ENCODE measurements at places on chromosomes 6 and 20.

GRCh38 chr20:61437280-61438206 is 185.5 kb downstream of the CDH4 start:
- DNase-seq, result no peak

DNA sequence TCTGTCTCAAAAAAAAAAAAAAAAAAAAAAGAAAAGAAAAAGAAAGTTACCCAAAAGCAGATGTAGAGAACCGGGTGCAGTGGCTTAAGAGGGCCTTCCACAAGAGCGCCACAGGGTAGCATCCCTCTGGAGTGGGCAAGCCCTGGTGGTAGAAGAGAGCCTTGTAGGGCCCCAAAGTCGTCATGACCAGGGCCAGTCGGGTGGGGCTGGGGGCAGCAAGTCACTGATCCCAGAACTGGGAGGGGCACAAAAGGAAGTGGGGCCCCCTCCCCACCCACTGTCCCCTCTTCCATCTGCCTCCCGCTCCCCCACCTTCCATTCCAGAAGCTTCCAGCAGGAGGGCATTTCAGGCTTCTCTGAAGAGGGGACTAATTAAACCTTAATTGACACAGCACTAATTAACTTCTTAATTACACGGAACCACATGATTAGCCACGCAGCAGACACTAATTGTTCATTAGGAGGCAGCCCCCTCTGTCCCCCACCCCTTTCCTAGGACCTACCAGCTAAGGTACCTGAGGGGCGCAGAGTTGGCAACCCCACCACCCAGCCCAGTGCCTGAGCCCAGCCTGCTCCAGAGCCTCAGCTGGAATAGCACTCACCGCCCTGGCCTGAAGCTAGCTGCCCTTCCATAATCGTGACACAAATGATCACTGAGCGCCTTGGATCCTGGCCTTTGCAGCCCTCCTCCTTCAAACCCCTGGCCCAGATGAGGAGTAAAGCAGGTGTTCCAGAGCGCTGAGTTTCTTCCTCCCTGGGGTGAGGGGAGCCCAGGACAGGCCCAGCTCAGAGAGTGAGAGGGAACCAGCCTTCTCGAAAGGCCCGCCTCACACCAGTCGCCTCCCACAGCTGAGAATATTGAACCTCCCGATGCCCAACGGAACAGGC is 34.8 kb downstream of the MDFI start:
- no peak for DNase-seq

DNA sequence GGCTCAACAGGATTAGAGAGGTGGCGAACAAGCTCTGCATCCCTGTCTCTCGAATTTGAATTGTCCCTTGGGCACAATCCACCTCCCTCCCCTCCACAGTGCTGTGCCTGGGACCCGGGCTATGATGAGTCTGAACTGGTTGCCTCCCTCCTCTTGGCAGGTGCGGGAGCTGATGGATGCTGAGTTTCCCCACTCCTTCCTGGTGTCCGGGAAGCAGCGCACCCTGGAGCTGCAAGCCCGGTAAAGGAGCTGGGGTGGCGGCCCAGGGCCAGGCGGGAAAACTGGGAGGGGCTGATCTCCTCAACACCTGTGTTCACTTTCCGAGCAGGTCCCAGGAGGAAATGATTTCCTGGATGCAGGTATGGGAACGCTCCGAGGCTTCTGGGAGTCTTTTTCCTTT is 14.9 kb downstream of the FGD2 start:
- DNase-seq, result no peak

DNA sequence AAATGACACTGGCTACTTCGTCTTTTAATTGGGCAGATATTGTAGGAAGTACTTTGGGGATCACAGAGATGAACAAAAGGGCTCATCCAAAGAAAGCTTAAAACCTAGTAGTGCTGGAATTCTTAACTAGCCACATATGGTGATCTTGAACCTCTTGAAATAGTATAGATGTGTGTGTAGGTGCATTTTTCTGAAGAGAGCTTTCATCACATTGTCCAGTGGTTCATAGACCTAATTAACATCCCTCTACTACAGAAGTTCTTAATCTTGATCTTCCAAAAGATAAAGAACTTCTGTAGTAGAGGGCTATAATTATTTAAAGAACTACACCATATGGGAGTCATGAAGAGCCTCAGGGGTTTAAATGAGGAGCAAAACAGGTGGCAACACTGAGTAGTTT is 2.3 kb upstream of the PRIM2 start:
- DNase-seq, result no peak

DNA sequence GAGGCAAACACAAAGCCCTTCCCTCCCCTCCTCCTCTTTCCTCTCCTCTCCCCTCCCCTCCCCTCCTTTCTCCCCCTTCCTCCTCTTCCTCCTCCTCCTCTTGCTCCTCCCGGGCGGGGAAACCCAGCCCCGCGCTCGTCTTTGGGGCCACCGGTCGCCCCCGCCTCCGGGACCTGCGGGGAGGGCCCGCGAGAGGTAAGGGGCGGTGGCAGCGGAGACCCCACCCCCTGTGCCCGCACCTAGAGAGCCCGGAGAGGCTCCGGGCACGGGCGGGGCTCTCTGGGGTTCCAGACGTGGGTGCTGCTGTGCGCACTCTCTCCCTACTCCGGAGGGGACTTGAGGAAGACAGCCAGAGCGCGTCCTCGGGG is at the start of gene RIN2:
Gene RIN2 (plus strand): TSS at position 126 of the 368 bp plus-strand sequence. CDS start 131,344 bp downstream, outside the sequence.
- no peak for DNase-seq

All from iPS DF 19.7 (cell line).